Fibroblast of skin of scalp (primary cell): ENCODE measurements at places on chromosomes 2 and 18.

- DNase-seq: no peak
Observed at GRCh38 chr2:4340536-4340935, 637.2 kb downstream of the DCDC2C start.

DNA sequence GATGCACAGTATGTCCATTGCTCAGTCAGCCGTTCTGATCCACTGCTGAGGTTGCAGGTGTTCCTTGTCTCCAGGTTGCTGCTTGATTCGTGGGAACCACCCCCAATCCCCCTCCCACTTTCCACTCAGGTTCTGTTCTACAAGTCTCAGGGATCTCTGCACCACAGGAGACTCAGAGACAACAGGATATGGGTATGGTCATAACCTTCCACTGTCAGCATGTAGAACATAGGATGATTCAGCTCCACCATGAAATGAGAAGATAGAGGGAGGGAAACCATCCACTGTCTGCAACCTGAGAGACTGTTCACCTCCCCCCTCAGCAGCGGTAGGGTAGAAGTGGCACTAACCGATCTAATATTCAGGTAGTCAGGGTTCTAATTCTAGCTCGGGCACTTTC is 19.0 kb upstream of the KLF7 start:
- no peak for DNase-seq

GRCh38 chr2:145260081-145260480 is 740.2 kb upstream of the ZEB2 start:
- no peak for DNase-seq

DNA sequence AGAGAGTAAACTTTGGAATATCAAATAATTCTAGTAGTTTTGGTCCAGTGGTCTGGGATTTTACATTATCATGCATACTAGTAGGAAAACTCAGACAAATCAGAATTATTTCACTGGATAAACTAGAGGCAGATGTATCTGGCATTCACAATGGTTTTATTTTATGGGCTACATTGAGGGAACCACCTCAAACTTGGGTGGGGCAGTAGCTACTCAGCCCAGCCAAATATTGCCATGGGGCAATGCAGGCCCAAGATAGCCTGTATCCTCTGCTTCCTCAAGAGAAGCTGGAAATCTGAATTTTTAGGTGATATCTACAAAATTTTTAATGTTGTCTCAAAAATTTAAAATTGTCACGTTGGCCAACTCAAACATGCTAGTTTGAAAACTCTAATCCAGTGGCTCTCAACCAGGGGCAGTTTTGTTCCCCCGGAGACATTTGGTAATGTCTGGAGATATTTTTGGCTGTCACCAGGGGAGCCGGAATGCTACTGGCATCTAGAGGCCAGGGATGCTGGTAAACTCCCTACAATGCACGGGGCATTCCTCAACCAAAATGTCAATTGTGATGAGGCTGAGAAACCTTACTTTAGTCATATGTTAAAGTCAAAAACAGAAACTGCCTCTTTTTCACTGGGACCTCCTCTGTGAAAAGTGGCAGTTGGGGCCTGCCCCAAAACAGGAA is 172.8 kb upstream of the SPRED2 start:
- peak; percentile 46 for DNase-seq

DNA sequence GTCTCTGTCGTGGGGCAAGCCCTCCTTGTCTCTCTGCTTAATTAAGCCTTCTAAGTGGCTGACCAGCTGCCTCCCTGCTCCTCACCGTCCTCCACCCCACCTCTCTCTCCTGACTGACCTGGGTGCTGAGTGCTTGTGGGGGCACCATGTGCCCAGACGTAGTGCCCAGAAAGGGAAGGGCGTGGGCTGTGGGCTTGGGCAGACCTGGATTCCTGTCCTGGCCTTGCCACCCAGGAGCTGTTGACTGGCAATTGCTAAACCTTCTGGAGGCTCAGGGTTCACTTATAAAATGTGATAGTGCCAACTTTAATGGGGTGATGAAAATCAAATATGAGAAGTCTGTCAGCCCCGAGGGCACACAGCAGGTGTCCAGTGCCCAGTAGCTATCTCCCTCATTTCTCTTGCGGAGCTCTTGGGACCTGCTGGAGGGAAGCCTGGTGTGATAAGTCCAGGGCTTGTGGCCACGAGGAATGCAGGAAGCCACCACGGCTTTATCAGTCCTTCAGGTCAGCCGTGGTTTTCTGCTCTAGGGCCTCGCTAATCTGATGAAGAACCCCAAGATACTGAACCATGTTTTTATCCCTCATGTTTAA is 22.0 kb upstream of the INHBB start:
- DNase-seq: no peak

DNA sequence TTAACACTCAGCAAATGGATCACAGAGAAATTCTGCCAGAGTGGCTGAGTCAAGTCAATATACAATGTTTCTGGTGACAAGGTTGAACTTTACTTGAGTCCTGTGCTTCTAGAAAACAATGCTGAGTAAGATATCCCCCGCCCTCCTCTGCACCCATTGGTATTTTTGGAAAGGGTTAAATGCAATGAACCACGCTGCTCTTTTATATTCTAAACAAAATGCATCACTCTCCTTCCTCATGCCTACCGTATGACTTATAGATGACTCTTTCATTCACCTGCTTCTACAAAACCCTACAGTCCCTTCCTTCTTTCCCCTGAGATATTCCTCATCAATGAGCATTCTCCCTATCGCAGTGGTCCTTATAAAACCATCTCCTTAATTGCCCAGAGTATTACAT is 168.8 kb downstream of the TXNL1 start:
- no peak for DNase-seq

GRCh38 chr2:137185378-137186078 is 420.2 kb downstream of the THSD7B start:
- peak; percentile 33 for DNase-seq

DNA sequence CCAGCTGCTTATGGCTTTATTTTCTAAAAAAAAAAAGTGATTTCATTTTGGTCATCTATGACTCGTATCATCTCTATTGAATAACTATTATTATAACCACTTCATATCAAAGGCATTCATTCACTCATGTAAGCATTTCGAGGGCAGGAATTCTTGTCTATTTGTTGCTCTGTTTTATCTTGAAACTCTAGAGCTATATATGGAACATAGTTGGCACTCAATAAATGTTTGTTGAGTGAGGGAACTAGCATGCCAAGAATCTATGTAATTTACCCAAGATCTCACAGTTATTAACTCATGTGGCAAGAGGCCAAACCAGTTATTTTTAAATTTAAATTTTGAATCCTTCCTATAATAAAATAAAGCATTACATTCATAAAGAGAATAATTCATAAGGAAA is 470.1 kb downstream of the TMX3 start:
- DNase-seq: peak; percentile 82

- no peak for DNase-seq
Observed at GRCh38 chr2:69988086-69988635, 26.7 kb upstream of the ASPRV1 start.
